Hindlimb muscle (tissue), 1 donor: ENCODE measurements at places on chromosomes 6 and 20. TPM values are rescaled to one million over a fixed set of nuclear protein-coding genes. Genes with fewer than 3 reads are reported as not detected.

- DNase-seq: no peak
Observed at GRCh38 chr20:37807471-37808232, 95.3 kb upstream of the VSTM2L start.

GSTA3 gene
- polyA plus RNA-seq: not detected

DNA sequence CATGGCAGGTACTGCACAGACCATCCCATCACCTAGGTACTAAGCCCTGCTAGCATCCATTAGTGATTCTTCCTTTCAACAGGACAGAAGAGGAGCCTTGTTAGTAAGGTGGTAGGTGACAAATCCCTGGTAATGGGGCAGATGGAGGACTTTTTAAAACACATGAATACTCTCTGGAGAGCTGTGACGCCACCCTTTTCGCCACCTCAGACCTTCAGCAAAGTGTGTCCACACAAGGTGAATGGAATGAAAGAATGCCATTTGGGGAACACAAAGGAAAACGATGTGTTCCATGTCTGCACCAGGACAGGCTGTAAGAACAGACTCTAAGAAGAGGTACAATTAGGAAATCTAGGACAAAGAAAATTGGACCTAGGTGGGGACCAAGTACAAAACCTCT lies 110.5 kb upstream of the CARMIL1 start:
- no peak for DNase-seq

C2 gene
- polyA plus RNA-seq: 11.1 TPM

PAK5 gene
- 0.13 TPM for polyA plus RNA-seq

HCRTR2 gene
- not detected for polyA plus RNA-seq

DNA sequence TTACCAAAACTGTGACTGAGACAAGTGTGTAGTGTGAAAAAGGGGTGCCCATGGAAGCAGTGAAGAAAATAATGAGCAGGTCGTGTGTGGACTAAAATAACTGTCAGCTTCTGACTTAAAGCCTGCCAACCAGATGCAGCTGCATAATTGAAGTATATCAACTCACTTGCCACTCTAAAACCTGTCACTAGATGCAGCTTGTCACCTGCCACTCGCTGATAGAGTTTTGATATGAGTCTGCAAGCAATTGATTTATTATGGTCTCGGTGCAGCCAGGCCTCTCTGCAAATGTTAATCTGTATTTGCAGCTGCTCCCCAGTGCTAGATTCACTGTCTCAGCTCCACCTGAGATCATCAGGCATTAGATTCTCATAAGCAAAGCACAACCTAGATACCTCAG lies 1090.0 kb upstream of the EYS start:
- no peak for DNase-seq
